ENCODE measurements at places on chromosomes 1 and 21.

- no peak for DNase-seq
Observed at GRCh38 chr1:97621955-97622354, 298.9 kb downstream of the DPYD start.

DNA sequence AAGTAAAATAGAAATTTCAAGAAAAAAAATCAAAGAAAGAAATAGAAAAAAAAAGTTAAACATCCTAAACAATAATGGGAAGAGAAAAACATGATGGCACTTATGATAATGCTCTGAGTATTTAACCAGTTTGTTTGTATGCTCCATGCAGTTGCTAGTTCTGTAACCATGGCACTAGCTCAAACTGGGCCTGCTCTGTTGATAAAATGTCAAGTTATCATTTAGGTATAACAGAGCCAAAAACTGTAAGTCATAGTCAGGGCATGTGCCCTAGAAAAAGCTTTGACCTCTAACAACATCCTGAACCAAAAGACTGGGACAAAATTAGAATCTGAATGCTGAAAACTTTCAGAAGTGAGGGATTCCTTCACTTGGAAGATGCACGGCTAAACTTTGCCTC is 148.9 kb downstream of the KCNT2 start:
- DNase-seq: no peak

DNA sequence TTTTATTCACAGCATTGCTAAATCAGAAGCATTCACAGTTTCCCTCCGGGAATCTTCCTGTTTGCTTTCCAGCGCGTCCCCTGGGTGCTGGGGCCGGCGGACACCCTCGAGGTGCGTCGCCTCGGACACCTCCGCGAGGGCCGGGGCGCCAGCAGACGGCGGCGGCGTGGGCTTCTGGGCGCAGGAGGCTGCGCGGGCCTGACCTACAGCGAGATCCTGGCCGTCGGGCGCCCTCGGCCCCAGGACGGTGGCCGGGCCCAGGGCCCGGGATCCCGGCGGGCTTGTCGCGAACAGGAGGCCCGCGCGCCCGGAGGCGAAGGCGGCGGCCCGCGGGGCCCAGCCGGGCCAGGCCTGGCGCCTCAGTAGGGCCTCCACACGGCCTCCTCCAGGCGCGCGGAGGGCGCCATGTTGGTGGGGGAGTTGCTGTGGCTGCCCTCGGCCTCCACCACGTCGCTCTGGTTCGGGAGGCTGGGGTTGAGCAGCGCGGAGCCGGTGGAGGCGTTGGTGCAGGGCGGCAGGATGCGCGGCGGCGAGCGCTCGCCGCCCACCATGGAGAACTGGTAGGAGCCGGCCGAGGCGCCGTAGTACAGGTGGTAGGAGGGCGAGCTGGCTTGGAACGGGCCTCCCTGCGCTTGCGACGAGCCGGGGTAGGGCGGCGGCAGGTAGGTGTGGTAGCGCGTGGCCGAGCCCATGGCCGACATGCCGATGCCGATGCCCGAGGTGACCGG is 123.1 kb downstream of the CLIC6 start:
- DNase-seq: no peak

DNA sequence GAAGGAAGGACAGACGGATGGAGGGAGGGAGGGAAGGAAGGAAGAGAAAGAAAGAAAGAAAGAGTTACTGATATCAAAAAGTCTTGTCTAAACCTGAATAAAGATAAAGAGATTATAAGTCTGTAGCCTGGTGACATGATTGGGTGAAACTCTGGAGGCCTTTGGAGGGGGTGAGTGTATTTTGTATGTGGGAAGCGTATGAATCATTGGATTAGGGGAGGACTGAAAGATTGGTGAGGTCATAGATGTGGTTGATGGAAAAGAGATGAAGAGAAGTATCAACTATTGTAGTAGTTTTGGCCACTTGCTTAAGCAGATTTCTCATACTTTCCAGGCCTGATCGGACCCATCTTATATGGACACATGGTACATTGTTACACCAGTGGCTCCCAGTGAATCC is 11.5 kb upstream of the KCNJ6 start:
- DNase-seq: no peak

DNA sequence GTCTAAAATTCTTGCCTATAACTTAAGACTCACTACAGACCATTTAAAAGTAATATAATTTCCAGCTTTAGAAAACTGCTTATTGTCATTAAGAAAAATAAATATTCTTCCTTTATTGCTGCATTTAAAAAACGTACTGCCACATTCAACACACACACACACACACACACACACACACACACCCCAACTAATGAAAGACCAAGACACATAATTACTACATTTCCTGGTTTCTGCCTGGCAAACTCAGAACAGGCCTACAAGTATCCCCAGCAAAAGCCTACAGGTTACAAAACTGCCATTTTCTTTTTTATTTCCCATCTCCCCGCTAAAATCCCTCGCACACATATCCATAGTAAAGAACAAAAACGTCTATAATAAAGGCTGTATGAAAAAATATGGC is 1.5 kb downstream of the DENND2C start:
- DNase-seq: no peak

DNA sequence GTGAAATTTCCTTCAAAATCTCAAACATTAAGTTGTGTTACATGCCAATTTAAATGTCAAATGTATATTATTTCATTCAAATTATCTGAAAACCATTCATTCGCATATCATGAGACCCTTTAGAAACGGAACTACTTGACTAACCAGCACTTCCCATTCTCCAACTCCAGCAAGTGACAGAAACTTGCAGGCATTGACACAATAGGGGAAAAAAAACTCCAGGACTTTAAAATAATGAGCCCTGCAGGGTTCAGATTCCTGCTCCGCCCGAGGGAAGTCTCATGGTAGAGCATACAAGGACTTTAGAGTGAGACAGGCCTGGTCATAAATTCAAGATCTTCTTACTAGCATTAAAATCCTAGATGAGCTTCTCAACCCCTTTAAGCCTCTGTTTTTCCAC is 138.9 kb downstream of the NR5A2 start:
- no peak for DNase-seq

- DNase-seq: no peak
Observed at GRCh38 chr1:18466676-18467075, 14.1 kb upstream of the KLHDC7A start.

DNA sequence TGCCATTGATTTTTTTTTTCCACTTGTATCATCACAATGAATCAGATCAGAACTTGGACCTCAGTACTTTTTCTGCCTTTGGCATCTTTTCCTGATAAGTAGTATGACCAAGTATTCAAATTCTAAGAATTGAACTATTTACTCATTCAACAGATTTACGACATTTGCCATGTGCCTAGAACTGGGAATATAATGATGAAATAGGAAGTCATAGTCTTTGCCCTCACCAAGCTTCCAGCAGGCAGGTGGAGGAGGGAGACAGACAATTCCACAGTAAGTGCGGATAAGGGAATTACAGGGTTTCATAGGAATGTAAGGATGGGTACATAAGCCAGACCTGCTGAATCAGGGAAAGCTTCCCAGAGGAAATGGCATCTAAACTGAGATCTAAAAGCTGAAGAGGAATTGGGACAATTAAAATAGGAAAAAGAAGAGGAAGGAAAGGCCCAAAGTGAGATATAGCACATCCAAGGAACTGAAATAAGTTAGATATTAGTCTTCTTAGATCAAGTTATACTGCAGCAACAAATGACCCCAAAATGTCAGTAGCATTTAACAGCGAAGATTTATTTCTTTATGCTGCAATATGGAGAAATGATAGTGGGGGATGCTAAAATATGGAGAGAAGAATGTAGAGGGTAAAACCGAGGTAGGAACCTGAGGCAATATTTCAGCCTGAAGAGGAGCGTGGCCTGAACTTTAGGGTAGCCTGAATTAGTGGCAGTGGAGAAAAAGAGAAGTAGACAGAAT is 5.3 kb upstream of the DDX59 start:
- DNase-seq: no peak

DNA sequence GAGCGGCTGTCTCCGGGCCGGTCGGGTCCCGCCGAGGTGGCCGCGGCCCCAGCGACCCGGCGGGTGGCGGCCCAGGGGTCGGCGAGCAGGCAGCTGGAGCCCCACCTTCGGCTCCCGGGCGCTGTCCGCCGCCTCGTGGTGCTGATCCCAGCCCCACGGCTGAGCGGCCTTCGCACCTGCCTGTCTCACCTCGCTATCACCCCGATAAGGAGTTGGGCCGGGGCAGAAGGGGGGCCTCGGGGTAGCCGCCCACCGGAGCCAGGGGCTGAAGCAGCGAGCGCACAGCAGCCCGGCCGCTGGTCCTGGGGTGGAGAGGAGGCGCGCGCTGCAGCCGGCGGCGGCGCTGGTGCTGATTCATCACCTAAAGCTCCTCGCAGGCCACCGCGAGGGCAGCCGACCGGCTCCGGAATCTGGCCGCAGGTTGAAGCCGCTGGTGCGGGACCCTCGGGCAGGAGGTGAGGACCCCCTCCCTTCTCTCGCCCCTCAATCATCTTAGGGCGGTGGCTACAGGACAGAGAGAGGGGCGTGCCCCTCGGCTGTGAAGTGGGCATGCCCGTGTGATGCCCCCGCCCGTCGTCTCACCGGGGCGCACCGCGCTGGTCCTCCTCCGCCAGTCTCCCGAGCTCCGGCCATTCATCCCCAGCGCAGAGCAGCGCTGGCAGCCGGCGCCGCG is 575 bp downstream of the TRIM67 start:
- no peak for DNase-seq

DNA sequence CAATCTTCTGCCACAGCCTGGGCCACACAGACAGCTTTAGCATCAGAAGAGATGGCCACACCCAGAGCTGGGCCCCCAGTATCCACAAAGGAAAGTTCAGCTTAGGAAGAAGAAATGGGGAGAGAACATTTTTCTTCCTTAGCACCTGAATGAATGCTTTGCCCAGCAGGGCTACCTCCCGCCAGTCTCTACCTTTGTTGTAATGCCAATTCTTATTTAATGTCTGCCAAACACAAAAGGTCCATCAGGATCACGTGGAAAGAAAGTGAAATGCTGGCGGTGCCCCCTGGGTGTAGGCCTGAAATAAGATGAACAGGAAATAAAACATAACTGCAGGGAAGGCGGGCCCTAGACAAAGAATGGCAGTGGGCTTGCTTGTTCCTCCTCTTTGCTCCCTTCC is 125.6 kb downstream of the CACNA1E start:
- DNase-seq: no peak

- DNase-seq: no peak
Observed at GRCh38 chr1:40997096-40997495, 17.6 kb downstream of the CTPS1 start.

- no peak for DNase-seq
Observed at GRCh38 chr1:18635891-18636595, 5.4 kb downstream of the PAX7 start.

DNA sequence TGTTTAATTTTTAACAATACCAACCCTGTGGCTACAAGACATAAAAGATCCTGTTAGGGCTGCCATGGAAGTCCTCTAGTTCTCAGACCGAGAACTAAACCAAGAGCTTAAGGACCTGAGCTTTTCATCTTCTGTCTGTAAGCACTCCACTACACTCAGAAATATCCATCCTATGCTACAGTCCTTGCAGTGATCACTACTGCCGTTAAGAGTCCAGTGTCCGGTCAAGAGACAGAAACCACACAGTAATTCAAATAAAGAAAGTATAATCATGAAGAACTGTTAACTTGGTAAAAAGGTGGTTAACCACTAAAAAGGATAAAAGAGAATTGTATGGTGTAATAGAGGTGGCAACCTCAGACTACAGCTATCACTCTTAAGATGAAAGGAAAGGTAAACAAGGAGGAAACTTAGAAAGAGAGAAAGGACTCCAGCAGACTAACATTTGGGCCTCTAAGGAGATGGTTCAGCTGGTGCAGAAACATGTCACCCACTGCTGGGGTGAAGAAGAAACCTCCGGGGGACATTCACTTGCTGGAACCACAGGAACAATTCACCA is 22.1 kb upstream of the PRDX6 start:
- no peak for DNase-seq
